Stimulated activated CD4-positive, alpha-beta T cell treated with anti-CD3 and anti-CD28 coated beads, TNF-alpha, amount 100 ng/mL, for 48 hours (primary cell): ENCODE measurements at places on chromosomes 13 and 19.
A peak's percentile ranks its signal among the peaks of the same experiment; 100 is the strongest.

GRCh38 chr19:43310221-43310620 lies 40.9 kb upstream of the PSG9 start:
- no peak for DNase-seq

DNA sequence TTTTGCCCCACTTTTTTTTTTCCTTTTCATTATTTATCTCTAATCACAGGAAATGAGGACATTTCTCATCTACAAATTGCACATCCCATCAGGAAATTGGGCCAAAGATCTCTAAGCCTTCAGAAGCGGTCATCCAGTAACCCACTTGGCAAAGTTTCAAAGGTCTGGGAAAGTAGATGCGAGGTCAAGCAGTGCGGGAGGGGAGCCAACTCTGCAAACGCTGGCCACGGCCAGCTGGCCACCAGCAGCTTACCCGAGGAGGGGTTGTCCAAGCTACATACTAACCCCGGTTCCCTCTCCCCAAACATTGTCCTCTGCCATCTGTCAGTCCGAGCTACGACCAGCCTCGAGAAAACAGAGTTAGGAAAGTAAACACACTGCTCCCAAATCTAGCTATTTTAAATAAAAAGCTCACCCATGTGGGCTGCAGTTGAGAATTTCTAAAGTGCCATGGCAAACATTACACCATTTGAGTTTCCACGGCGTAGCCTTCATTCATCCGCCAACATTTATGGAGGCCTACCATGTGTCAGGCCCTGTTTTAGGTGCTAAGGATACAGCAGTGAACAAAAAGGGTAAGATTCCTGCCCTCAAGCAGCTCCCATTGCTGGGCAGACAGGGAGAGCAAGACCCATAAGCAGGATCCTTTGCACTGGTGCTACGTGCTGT lies 11.5 kb downstream of the FFAR2 start:
- DNase-seq: no peak

DNA sequence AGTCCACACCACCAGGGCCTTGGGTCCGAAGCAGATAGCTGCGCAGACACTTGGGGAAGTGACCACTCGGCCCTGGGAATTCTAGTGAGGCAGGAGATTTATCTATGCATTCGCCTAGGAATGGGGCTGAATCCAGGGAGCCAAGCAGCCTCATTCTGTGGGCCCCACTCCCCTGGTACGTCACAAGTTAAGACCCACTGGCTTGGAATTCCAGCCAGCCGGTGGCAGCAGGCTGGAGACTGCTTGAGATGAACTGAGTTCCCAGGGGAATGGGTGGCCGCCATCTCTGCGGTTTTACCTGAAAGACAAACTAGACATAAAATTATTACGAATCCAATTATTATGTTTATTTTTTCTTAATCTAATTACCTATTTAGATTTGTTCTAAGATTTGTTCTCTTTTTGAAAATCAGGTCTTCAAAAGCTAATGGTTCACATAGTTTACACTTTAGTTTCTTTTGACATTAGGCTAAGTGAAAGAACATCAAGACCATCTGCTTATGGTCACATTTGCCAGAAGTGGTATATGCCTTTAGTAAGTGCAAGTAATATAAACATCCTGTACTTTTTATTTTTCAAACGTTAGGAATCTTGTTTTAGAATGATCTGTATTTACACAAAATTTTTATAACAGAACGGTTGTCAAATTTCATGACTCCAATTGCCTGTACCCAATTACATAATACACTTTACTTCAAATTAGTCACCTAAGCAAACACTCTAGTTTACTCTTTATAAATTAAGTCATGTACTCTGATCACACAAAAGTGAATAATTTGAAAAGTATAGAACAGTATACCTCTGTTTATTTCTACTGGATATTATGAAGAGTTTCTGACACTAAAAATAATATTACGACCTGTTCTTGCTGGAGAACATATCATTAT lies 74.4 kb downstream of the SLITRK6 start:
- no peak for DNase-seq

GRCh38 chr19:32287811-32288227 lies 57.6 kb upstream of the ZNF507 start:
- DNase-seq: peak; percentile 2

GRCh38 chr13:102769679-102770078 lies 3.9 kb downstream of the TEX30 start:
- no peak for DNase-seq
